ENCODE measurements at places on chromosomes 13 and 19.

DNA sequence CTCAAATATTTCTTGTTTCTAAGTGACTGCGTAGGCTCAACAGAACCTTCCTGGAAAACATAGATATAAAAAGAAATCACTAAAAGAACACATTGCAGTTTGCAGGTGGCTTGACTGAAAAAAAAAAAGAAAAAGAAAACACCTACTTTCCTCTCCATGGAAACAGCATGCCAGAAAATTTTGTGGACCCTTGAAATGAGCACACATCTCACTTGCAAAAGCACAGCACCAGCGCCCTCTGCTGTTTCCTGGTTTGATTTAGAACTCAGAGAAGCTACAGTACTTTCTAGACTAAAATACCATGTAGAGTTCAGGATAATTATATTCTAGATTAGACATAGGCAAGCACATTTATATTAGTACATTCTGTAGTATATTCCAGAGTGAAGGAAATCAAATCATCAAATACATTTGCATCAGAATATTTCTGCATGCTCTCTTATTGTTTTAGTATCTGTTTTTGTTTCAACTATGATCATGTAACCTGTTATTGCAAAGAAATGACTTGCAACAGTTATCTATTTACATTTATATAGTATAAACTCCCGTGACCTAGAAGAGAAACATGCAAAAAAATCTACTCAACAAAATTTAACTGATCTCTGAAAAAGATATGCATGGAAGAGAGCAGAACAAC is 22.3 kb upstream of the XPO4 start:
- no peaks in the 10 kb centered on the region for H3K27me3 ChIP-seq
- H3K27ac ChIP-seq = no peak overlapping the region
- no peak for ATAC-seq
- H3K4me1 ChIP-seq = no peaks in the 10 kb centered on the region

- H3K4me1 ChIP-seq = peaks cover 49% of the 10 kb centered on the region
- H3K4me3 ChIP-seq = peak overlapping the region; percentile 100
- H3K27me3 ChIP-seq = no peaks in the 10 kb centered on the region
- peak overlapping the region; percentile 97 for H3K27ac ChIP-seq
Observed at GRCh38 chr19:54138489-54139256, 1.1 kb downstream of the CNOT3 start.

GRCh38 chr19:11699931-11700794 is 38.6 kb downstream of the ZNF823 start:
- no peak overlapping the region for H3K27ac ChIP-seq
- H3K36me3 ChIP-seq = no peaks in the 10 kb centered on the region
- no peaks in the 10 kb centered on the region for H3K27me3 ChIP-seq
- ATAC-seq = no peak
- H3K4me1 ChIP-seq = no peaks in the 10 kb centered on the region

DNA sequence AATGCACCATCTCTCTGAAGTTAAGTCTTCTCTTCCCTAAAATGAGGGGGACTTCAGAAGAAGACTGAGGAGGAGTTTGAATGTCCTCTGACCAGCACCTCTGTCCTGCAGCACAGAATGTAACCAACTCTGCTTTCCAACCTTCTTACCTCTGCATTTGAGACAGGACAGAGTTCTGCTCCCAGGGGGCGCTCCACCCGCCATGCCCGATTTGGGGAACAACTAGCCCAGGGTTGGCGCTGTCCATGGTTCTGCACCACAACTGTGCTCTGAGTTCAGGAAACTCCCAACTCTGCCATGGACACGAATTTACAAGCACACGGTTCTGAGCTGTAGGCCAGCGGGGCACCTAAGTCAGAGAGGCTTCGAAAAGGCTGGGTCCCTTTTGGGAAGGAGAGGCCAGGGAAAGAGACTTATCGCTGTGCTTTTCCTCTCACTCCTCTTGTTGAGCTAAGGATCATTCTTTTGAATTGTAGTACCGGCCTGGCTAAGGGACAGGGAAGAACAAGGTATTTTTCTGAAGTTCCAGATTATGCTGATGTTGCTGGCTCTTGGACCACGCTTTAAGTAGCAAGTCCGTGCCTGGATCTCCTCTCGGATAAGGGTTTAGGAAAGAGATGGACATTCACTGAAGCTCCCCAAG is 22.2 kb downstream of the SIGLEC5 start:
- H3K4me1 ChIP-seq = no peaks in the 10 kb centered on the region
- H3K36me3 ChIP-seq = no peaks in the 10 kb centered on the region
- no peak overlapping the region for H3K4me3 ChIP-seq
- ATAC-seq = no peak

- ATAC-seq = no peak
- no peaks in the 10 kb centered on the region for H3K4me1 ChIP-seq
- no peaks in the 10 kb centered on the region for H3K27me3 ChIP-seq
Observed at GRCh38 chr13:41302743-41303142, 8.3 kb upstream of the NAA16 start.

GRCh38 chr13:92804926-92805325 is 421.7 kb upstream of the GPC6 start:
- no peaks in the 10 kb centered on the region for H3K36me3 ChIP-seq
- H3K27ac ChIP-seq = no peak overlapping the region
- H3K4me1 ChIP-seq = no peaks in the 10 kb centered on the region
- no peak for ATAC-seq
- H3K27me3 ChIP-seq = no peaks in the 10 kb centered on the region

GRCh38 chr19:43739439-43740235 is 15.1 kb downstream of the SMG9 start:
- no peaks in the 10 kb centered on the region for H3K4me1 ChIP-seq
- no peaks in the 10 kb centered on the region for H3K27me3 ChIP-seq
- no peak for ATAC-seq
- H3K27ac ChIP-seq = no peak overlapping the region
- peaks cover 98% of the 10 kb centered on the region for H3K36me3 ChIP-seq

GRCh38 chr19:47391510-47392223 is 27.7 kb downstream of the MEIS3 start:
- ATAC-seq = peak; percentile 46
- H3K4me1 ChIP-seq = no peaks in the 10 kb centered on the region
- peaks cover 12% of the 10 kb centered on the region for H3K27me3 ChIP-seq

DNA sequence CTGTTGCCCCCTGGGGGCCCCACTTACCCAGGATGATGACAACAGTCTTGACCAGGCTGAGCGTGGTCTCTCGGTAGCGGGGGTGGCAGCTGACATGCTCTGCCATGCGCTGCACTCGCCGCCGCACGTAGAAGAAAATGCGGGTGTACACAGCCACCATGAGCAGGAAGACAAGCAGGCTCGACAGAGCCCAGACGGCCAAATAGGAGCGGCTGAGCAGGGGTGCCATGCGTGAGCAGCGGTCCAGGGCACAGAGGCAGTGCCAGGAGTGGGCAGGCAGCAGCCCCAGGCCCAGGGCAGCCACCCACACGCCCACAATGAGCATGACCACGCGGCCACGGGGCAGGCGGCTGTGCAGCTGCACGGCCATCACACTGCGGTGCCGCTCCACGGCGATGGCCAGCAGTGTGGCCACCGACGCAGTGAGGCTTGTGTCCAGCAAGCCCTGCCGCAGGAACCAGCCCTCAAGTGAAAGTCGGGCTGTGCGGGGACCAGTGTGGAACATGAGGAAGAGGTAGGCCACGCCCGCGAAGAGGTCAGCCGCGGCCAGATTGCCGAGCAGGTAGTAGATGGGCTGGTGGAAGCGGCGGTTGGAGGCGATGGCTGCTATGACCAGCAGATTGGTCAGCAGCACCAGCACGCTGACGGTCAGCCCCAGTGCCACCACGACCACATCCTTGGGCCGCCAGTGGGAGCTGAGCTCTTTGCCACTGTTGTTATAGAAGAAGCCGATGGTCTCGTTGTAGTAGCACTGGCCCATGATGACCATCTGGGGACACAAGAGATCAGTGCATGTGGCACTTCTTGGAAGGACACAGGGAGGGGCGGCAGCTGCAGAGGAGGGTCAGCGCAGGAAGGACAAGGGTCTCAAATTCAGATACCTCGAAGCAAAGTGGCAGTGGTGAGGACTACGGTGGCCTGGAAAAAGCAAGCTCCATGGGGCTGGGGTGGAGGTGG is 1.2 kb downstream of the LPAR2 start:
- no peak overlapping the region for H3K27ac ChIP-seq
- H3K36me3 ChIP-seq = no peaks in the 10 kb centered on the region
- H3K27me3 ChIP-seq = peaks cover 30% of the 10 kb centered on the region
- H3K4me1 ChIP-seq = peaks cover 19% of the 10 kb centered on the region

DNA sequence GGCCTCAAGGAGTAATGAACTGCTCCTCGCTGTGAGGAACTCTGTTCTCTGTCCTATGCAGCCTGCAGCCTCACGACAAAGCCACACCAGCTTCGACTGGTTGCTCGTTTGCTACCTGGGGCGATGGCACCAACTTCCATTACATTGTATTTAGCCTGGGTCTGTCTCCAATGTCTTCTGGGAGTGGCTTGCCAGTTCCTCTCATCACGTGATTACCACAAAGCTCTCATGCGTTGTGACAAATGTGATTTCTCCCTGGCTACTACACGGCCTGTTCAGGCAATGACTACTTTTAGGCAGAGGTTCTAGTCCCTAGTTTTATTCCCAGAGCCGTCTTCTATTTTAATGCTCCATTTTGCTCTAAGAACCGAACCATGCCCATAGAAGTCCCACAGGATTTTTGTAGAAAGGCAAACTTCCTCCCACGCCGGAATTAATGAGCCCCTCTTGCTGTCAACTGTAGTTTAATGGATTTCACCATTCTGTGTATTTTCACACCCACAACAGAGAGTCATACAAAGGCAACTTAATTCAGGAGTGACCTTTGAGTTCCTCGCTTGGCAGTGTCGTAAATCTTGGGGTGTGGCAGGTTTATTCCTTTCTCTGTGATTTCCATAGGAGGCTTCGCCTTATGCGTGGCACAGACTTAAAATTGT is 351.9 kb downstream of the EFNB2 start:
- no peak for ATAC-seq
- no peaks in the 10 kb centered on the region for H3K4me1 ChIP-seq
- no peak overlapping the region for H3K4me3 ChIP-seq
- no peaks in the 10 kb centered on the region for H3K36me3 ChIP-seq

- peak overlapping the region; percentile 53 for H3K4me3 ChIP-seq
- peaks cover 92% of the 10 kb centered on the region for H3K27me3 ChIP-seq
Observed at GRCh38 chr13:57629821-57630235, 1.7 kb upstream of the PCDH17 start.

DNA sequence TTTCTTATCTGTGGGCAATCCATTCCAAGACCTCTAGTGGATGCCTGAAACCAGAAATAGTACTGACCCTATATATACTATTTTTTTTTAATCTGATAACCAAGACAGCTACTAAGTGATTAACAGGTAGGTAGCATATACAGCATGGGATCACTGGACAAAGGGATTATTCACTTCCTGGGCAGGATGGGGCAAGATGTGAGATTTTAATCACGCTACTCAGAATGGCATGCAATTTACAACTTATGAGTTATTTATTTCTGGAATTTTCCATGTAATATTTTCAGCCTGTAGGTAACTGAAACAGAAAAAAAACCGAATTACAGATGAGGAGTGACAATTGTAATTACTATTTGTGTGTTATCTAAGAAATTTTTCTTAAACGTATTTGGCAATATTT is 41.2 kb downstream of the ZIC2 start:
- ATAC-seq = no peak
- no peak overlapping the region for H3K27ac ChIP-seq
- H3K4me1 ChIP-seq = no peaks in the 10 kb centered on the region
- no peaks in the 10 kb centered on the region for H3K36me3 ChIP-seq
- H3K27me3 ChIP-seq = peaks cover 3% of the 10 kb centered on the region

GRCh38 chr19:29779921-29780320 is 31.9 kb upstream of the CCNE1 start:
- no peak overlapping the region for H3K4me3 ChIP-seq
- no peak overlapping the region for H3K27ac ChIP-seq
- no peaks in the 10 kb centered on the region for H3K36me3 ChIP-seq
- ATAC-seq = no peak

- no peak overlapping the region for H3K4me3 ChIP-seq
- H3K27ac ChIP-seq = no peak overlapping the region
- H3K27me3 ChIP-seq = no peaks in the 10 kb centered on the region
- ATAC-seq = no peak
Observed at GRCh38 chr13:40121722-40122121, 466.3 kb downstream of the COG6 start.

DNA sequence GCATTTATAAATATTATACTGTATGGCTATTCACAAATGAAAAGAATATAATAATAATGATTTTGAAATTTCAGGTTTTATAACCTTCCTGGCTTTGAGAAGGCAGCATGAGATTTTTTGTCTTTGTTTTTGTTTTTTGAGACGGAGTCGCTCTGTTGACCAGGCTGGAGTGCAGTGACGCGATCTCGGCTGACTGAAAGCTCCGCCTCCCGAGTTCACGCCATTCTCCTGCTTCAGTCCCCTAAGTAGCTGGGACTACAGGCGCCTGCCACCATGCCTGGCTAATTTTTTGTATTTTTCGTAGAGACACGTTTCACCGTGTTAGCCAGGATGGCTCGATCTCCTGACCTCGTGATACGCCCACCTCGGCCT is 64.1 kb downstream of the ZNF429 start:
- ATAC-seq = peak; percentile 60
- no peaks in the 10 kb centered on the region for H3K4me1 ChIP-seq
- no peak overlapping the region for H3K4me3 ChIP-seq
- no peaks in the 10 kb centered on the region for H3K27me3 ChIP-seq

- ATAC-seq = no peak
- peaks cover 6% of the 10 kb centered on the region for H3K4me1 ChIP-seq
- no peaks in the 10 kb centered on the region for H3K27me3 ChIP-seq
Observed at GRCh38 chr13:94646904-94647303, 45.2 kb downstream of the GPR180 start.

- H3K4me3 ChIP-seq = no peak overlapping the region
- ATAC-seq = no peak
- H3K27ac ChIP-seq = no peak overlapping the region
Observed at GRCh38 chr13:48334534-48335127, 31.1 kb downstream of the RB1 start.

DNA sequence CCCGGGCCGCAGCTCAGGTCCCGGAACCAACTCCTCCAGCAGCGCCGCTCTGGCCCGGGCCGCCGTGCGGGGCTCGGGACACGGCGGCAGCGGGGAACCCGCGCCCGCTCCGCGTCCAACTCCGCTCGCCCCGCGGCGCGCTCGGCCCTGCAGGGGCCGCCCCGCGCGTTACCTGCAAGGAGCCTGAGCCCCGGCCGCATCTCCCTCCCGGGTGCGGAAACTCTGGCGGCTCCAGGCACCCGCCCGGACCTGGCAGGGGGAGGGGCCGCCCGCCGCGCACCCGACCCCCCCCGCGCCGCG is at the start of gene TMTC4:
TMTC4 (minus strand) TSS at position 224 of the 300 bp plus-strand sequence. CDS start 4,433 bp downstream, outside the sequence.
- H3K27ac ChIP-seq = peak within 1 kb of the TSS; percentile 91
- peak within 1 kb of the TSS; percentile 83 for H3K4me3 ChIP-seq

- no peak overlapping the region for H3K4me3 ChIP-seq
- no peak for ATAC-seq
- H3K27ac ChIP-seq = no peak overlapping the region
- H3K27me3 ChIP-seq = no peaks in the 10 kb centered on the region
Observed at GRCh38 chr13:66578305-66578704, 651.8 kb downstream of the PCDH9 start.

All from gastroesophageal sphincter (tissue), 4 donors.